ENCODE measurements at places on chromosomes 5 and 9.

DNA sequence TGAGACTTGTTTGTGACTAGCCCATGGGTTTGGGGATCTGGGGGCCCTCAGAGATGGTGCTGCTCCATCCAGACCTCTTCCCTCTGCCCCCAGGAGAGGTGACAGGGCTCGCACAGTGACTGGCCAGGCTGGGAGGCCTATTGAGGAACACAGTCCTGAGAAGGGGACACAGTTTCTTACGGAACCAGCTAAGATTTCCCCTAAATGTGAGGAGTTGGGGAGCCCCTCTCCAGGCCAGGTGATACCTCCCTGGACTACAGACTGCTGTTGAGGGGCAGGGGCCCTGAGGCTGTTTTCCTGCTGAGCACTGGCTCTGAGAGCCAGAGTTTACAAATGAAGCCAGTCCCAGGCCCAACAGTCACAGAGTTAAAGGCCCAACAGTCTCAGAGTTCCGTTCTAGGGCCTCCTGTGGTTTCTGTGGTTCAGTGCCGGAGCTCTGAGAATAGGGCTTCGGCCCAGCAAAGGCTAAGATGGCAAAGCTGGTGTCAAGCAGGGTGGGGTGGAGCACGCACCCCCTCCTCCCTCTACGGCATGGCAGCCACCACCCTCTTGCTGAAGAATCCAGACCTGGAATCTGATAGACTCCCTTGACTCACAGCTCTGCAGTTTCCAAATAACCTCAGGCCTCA, 1.1 kb upstream of the SEMA4D start:
- DNase-seq, result no peak

DNA sequence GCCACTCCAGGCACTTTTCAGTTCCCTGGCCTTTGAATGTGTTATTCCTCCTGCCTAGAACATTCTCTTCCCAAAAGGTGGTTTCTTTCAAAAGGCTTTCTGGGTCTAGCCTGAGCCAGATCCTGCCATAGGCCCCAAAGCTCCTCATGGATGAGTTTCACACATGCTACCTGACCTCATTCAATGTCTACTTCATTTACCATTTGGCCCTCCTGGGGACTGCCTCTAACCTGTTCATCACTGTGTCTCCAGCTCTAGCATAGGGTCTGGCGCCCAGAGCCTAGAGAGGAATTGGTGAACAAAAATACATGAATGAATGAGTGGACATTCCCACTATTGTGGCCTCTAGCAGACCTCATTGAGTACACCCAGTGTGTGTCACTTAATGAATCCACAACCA, 5.4 kb upstream of the P4HA2 start:
- no peak for DNase-seq

- DNase-seq, result no peak
Measured at GRCh38 chr5:38453921-38454320, 102.5 kb downstream of the LIFR start.

DNA sequence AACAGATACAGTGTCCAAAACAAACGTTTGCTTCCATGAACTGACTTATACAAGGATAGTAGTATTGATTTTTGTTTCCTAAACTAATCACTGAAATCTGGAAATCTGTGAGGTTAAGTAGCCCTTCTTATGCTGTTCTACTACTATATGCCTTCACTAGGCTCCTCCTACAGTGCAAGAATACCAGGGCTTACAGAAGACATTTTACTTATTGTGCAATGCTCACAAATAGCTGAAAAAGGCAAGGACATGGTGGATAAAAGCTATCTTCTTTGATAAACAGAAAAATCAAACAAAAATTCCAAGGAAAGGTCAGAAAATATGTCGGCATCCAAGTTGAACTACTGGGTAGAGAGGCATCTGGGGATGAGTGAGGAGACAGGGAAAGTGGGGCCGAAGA, 61.9 kb downstream of the OXCT1 start:
- no peak for DNase-seq

GRCh38 chr5:13339093-13339492, 605.4 kb downstream of the DNAH5 start:
- no peak for DNase-seq
